Glutamatergic neuron (in vitro differentiated cells): ENCODE measurements at places on chromosomes 1 and 21. TPM values are rescaled to one million over a fixed set of nuclear protein-coding genes. Genes with fewer than 3 reads are reported as not detected.

Gene PGLYRP3
- not detected for total RNA-seq

Gene SPATA46
- total RNA-seq: not detected

Gene LRRN2
- total RNA-seq: 6.9 TPM

GRCh38 chr1:233025157-233025556, 74.7 kb downstream of the NTPCR start:
- no peak overlapping the region for H3K27ac ChIP-seq
- peaks cover 10% of the 10 kb centered on the region for H3K4me1 ChIP-seq
- peaks cover 2% of the 10 kb centered on the region for H3K27me3 ChIP-seq
- DNase-seq: peak; percentile 60

DNA sequence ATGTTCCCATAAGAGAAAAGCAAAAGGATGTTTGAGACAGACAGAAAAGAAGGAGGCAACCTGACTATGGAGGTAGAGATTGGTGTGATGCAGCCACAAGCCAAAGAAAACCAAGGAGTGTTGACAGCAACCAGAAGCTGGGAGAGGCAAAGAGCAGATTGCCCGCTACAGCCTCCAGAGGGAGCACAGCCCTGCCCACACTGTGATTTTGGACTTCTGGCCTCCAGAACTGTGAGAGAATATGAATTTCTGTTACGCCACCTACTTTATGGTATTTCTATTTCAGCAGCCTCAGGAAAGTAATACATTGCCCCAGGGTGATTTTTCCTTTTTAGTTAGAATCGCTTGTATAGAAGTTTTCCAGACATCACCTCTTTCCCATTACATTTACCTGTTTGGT, 28.4 kb downstream of the SLAMF6 start:
- peaks cover 4% of the 10 kb centered on the region for H3K36me3 ChIP-seq
- H3K27me3 ChIP-seq: peaks cover 2% of the 10 kb centered on the region
- peak; percentile 25 for DNase-seq
- H3K27ac ChIP-seq: no peak overlapping the region
- H3K4me3 ChIP-seq: no peak overlapping the region
- H3K4me1 ChIP-seq: peaks cover 6% of the 10 kb centered on the region

DNA sequence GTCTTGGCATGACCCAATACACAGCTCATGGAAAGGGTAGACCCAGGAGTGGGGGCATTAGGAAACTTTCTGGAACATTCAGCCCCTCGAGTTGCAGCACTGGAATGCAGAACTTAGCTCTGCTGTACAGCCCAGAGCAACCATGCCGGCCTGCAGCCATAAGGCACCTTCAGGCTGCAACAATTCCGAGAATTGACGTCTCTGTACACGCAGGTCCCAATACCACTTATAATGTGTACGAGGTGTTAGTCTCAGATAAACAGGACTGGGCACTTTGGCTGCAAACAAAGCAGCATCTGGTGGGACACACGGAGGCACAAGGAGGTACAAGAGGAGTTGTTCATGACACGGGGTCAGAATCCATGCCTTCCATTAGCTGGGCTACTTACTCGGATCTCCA, 7.9 kb downstream of the CBR1 start:
- peaks cover 3% of the 10 kb centered on the region for H3K27me3 ChIP-seq
- H3K4me3 ChIP-seq: no peak overlapping the region
- no peak for DNase-seq
- no peaks in the 10 kb centered on the region for H3K4me1 ChIP-seq

- H3K4me3 ChIP-seq: peak overlapping the region; percentile 97
- H3K4me1 ChIP-seq: peaks cover 9% of the 10 kb centered on the region
- DNase-seq: no peak
Measured at GRCh38 chr1:222815440-222815765, 564 bp downstream of the DISP1 start.

- no peaks in the 10 kb centered on the region for H3K27me3 ChIP-seq
- H3K4me1 ChIP-seq: no peaks in the 10 kb centered on the region
- no peak overlapping the region for H3K4me3 ChIP-seq
- peaks cover 10% of the 10 kb centered on the region for H3K36me3 ChIP-seq
Measured at GRCh38 chr1:246769306-246769705, 45.1 kb downstream of the SCCPDH start.

DNA sequence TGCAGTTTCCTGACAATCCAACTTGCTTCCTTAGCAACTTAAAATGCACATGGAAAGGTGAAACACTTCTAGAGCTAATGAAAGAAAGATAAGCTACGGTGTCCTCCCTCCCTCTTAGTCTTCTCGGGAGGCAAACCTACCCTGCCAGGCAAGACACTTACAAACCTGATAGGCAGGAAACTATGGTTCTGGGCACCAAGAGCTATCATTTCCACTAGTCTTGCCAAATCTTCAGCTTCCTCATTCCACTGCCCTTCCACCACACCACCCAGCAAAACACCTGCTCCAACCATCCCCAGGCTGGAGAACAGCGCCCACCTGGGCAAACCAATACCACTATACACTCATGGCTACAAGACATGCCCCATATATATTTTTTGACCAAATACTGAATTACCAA, 15.2 kb downstream of the NDC1 start:
- no peaks in the 10 kb centered on the region for H3K36me3 ChIP-seq
- H3K27me3 ChIP-seq: no peaks in the 10 kb centered on the region
- H3K4me1 ChIP-seq: no peaks in the 10 kb centered on the region
- no peak overlapping the region for H3K27ac ChIP-seq
- H3K4me3 ChIP-seq: no peak overlapping the region

DNA sequence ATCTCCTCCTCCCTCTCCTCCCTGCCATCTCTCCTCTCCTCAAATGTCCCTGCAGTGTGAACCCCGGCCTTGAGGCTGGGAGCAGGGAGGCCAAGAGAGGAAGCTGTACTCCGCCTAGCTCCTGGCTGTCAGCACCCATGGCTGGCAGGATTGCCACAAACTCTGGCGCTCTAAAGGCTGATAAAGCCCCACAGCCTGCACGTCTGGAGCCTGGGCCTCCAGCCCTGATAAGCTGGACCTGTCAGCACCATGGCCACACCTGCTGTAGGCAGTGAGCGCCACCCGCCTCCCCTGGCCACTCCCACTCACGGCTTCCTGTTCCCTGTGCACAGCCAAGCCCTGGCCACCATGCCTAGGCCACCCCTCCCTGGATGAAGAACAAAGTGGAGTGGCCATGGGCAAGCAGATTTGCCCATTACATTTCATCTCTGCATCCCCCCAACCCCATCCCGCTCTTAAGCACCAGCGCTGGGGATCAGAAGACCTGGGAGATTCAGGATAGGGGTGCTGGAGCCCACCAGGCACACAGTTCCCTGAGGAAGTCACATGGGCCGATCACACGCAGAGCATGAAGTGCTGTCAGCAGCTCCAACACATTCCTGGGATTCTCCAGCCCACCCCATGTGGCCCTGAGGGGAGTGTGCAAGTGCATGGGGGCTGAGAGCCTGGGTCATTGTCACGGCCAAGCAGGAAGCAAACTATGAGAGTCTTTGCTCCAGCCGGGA, 24.2 kb upstream of the NPPB start:
- H3K4me1 ChIP-seq: peaks cover 23% of the 10 kb centered on the region
- H3K27me3 ChIP-seq: peaks cover 4% of the 10 kb centered on the region
- no peak overlapping the region for H3K27ac ChIP-seq

- no peak for DNase-seq
- peaks cover 6% of the 10 kb centered on the region for H3K4me1 ChIP-seq
- no peak overlapping the region for H3K4me3 ChIP-seq
- no peak overlapping the region for H3K27ac ChIP-seq
Measured at GRCh38 chr1:20182415-20182814, 3.5 kb upstream of the UBXN10 start.

GRCh38 chr1:223019256-223019655, 123.8 kb downstream of the TLR5 start:
- H3K36me3 ChIP-seq: peaks cover 3% of the 10 kb centered on the region
- no peak for DNase-seq
- no peak overlapping the region for H3K4me3 ChIP-seq
- peaks cover 4% of the 10 kb centered on the region for H3K27me3 ChIP-seq
- H3K27ac ChIP-seq: no peak overlapping the region

DNA sequence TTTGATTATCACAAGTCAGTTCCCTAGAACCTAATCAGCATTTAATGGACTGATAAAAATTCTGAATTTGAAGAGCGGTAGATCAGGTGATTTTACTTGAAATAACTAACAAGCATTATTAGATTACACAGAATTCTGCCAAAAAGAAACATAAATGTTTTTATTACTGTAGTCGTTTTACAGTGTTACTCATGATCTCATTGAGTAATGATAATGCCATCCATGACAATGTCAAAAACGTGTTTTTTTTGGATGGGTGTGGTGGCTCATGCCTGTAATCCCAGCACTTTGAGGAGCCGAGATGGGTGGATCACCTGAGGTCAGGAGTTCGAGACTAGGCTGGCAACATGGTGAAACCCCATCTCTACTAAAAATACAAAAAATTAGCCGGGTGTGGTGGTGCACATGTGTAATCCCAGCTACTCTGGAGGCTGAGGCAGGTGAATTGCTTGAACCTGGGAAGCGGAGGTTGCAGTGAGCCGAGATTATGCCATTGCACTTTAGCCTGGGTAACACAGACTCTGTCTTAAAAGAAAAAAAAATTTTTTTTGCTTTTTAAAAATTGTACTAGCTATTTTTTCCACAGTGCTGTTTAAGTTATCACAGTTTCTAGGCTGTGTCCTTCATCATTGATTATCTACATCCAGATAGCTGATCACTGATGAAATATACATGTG, 56.6 kb downstream of the LAMC1 start:
- no peak overlapping the region for H3K4me3 ChIP-seq
- peaks cover 4% of the 10 kb centered on the region for H3K36me3 ChIP-seq
- no peak overlapping the region for H3K27ac ChIP-seq
- H3K4me1 ChIP-seq: peaks cover 8% of the 10 kb centered on the region
- peaks cover 2% of the 10 kb centered on the region for H3K27me3 ChIP-seq
- no peak for DNase-seq

DNA sequence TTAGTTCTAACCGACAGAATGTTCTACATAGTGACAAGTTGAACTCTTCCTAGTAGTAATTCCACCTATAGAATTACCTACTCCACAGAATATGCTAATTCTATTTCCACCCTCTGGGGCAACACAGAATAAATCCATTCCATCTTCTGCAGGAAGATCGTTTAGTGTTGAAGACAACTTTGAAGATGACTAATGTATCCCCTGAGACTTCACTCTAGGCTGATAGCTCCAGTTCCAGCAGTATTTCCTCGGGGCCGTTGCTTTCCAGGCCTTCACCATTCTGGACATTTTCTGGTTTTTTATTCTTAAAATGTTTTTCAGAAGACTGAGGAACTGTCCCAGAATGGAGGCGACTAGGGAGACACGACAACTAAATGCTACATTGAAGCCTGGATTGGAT, 61.0 kb upstream of the CSF1 start:
- no peak overlapping the region for H3K27ac ChIP-seq
- no peaks in the 10 kb centered on the region for H3K27me3 ChIP-seq
- H3K36me3 ChIP-seq: no peaks in the 10 kb centered on the region
- no peaks in the 10 kb centered on the region for H3K4me1 ChIP-seq

DNA sequence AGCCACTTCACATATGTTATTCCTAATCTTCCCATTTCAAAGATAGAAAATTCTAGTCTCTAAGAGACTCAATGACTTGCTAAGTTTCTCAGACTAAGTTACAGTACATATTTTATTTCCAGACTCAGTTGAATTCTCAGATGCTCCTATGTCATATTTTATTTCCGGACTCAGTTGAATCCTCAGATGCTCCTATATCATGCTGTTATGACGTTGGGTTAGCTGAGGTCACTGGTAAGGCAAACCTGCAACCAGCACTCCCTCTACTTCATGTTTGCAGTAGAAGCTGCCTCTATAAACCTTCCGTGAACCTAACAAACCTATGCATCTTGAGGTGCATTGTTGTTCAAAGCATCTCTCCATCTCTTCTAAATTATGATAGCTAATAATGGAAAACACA, 187.1 kb upstream of the SGIP1 start:
- no peaks in the 10 kb centered on the region for H3K36me3 ChIP-seq
- H3K27ac ChIP-seq: no peak overlapping the region
- DNase-seq: no peak
- peaks cover 2% of the 10 kb centered on the region for H3K4me1 ChIP-seq
- H3K27me3 ChIP-seq: no peaks in the 10 kb centered on the region

DNA sequence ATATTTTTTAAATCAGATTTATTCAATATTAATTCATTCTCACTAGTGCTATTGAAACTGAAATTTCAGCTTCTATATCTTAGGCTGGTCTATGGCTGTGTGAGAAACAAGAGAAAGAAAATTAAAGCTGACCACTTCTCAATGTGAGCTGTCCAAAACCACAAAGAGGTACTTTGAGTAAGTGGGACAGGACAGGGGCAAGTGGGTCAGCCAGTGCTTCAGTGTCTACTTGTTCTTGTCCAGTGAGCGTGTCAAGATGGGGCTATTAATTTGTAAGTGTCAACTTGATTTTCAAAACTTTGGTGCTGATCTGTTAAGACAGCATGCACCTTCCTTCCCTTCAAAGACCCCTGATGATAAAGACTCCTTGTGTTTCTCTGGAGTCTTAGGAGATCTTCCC, 533.9 kb downstream of the PLPP3 start:
- H3K27ac ChIP-seq: no peak overlapping the region
- H3K27me3 ChIP-seq: no peaks in the 10 kb centered on the region
- DNase-seq: no peak

- no peak for DNase-seq
- H3K4me3 ChIP-seq: no peak overlapping the region
- H3K36me3 ChIP-seq: no peaks in the 10 kb centered on the region
- no peaks in the 10 kb centered on the region for H3K27me3 ChIP-seq
- H3K27ac ChIP-seq: no peak overlapping the region
- no peaks in the 10 kb centered on the region for H3K4me1 ChIP-seq
Measured at GRCh38 chr1:56758794-56759193, 60.4 kb downstream of the FYB2 start.

DNA sequence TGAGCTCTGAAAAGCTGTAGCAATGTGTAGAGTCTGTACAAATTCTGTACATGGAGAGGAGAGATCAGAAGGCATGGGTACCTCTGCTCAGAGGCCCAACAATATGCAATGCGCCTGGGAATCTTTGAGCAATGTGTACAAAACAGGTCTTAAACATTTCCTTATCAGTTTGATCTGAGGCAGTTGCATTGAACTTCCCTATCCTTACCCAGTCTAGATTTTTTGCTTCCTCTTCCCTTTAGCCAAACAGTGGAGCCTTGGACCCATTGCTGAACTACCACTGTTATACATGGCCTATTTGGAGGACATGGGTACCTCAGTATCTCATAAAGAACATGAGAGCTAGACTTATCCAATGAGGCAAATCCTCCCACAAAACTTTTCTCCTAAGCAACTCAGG, 12.6 kb upstream of the MNDA start:
- H3K4me3 ChIP-seq: no peak overlapping the region
- no peak overlapping the region for H3K27ac ChIP-seq
- H3K27me3 ChIP-seq: no peaks in the 10 kb centered on the region
- no peaks in the 10 kb centered on the region for H3K4me1 ChIP-seq
- no peaks in the 10 kb centered on the region for H3K36me3 ChIP-seq

GRCh38 chr1:117093870-117094621, 27.5 kb downstream of the TRIM45 start:
- DNase-seq: no peak
- no peaks in the 10 kb centered on the region for H3K27me3 ChIP-seq
- no peak overlapping the region for H3K4me3 ChIP-seq
- no peaks in the 10 kb centered on the region for H3K36me3 ChIP-seq

DNA sequence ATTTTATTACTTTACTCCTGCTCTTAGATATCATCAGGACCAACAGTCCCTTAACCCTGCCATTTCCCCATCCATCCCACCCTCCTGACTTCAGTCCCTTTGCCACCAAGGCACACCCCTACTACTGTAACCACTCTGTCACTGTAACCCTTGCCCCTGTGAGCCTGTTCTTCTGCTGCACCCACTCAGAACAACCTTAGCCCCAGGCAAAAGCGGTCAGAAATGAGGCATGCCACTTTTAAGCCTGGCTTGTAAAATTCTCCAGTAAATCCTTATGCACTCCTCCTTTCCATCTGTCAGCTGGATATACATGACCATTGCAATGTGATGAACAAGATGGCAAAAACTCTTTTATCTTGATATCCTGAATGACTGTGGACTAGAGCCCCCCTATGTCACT, 555.0 kb upstream of the PLXNA2 start:
- H3K27me3 ChIP-seq: no peaks in the 10 kb centered on the region
- H3K4me1 ChIP-seq: no peaks in the 10 kb centered on the region
- no peak overlapping the region for H3K27ac ChIP-seq
- no peaks in the 10 kb centered on the region for H3K36me3 ChIP-seq
- DNase-seq: no peak
